ENCODE measurements at places on chromosomes 2 and 18. TPM values are rescaled to one million over a fixed set of nuclear protein-coding genes. Genes with fewer than 3 reads are reported as not detected.

Gene NCL
- 107 TPM for total RNA-seq

Gene IL36A
- not detected for total RNA-seq

Gene ACVR1C
- 0.43 TPM for total RNA-seq

Gene L3MBTL4
- total RNA-seq: 0.16 TPM

Gene CERS6
- 8.0 TPM for total RNA-seq
